ENCODE measurements at places on chromosomes 3 and 15.

GRCh38 chr15:39417366-39418134, 163.3 kb upstream of the THBS1 start:
- no peak for DNase-seq

DNA sequence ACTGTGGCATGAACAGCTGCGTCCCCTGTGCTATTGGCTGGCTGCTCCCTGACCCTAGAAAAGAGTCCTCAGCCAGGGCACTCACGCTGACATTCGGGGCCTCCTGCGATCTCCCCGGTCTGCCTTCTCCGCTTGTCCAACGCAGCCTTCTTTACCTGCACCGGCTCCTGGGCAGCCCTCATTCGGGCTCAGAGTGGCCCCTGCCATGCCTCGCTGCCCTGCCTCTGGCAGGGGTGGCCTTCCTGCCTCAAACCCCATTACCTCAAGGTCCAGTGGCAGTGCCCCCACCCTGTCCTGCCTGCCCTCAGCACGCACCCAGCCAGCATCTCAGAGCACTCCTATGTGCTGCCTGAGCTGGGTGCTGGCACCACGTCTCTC, 86.5 kb downstream of the TBC1D2B start:
- DNase-seq: no peak

- no peak for DNase-seq
These were observed 660 bp downstream of the ZNF106 start for GRCh38 chr15:42490291-42490670.

DNA sequence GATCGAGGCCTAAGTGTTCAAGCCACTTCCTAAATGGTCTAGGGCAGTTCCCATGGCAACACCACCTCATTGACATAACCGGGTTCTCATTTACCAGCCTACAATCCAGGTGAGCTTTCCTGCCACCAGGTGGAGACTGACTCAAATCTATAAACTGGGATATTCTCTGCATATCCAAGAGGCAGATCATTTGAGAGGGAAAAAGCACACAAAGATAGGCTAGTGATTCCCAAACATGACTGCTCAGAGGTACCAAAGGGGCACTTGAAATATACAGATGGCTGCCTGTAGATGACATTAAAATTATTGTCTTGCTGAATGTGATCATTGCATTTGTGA, 141.3 kb upstream of the PROK2 start:
- DNase-seq: peak; percentile 4

DNA sequence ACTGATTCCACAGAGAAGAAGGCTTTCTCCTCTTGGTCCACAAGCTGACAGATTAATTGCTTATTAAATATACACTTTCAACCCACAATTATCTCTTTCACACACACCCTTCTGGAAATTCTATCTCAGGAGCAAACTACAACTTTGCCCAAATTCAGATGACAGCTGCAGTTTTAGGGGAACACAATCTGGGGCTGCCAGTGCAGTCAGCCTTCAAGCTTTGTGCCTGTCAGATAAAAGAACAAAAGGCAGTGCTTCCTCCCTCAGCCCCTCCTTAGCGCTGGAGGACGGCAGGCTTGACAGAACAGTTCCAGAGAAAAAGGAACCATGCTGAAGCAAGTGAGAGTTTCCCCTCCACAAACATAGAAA, 99.6 kb downstream of the TMCC1 start:
- DNase-seq: no peak

- DNase-seq: no peak
These were observed 50.9 kb downstream of the DPH6 start for GRCh38 chr15:35495080-35495479.
